ENCODE measurements at places on chromosomes 11 and 22.

DNA sequence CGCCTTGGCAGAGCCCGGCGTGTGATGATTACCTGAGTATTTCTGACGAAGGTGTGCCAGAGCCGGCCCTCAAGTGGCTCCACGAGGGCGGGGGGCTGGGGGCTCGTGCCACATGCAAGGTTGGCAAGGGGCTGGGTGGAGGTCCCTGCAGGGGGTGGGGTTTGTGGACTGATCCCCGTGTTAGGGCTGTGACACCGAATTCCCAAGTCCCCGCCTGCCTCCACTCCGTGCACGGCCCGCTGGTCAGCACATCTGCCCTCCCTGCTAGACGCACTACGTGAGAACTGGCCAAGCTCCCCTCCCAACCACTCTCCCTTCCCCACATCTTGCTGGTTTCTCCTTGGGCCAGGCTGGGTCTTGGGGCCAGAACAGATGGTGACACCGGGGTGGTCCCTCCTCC is 34.2 kb downstream of the GRAMD4 start:
- no peak for DNase-seq

DNA sequence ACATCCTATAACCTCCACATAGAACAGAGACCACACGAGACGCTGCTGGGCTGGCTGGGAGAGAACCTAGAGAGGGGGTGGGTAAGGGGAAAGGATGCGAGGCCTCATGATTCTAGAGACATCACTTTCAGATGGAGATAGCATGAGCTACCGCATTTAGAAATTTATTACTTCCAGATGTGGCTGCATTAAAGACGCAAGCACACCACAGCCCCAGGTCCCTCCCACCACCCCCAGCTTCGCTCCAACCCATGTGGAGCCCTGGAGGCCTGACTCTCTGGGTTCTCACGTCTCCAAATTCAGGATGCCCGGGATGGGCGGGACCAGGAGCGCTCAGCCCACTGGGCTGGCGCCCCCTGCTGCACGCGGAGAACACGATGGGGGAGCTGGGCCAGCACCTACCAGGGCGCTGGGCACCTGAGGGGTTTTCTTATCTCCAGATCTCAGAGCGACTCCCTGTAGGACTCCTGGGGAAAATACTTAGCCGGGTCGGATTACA is 13.6 kb downstream of the MRPL21 start:
- DNase-seq, result no peak

DNA sequence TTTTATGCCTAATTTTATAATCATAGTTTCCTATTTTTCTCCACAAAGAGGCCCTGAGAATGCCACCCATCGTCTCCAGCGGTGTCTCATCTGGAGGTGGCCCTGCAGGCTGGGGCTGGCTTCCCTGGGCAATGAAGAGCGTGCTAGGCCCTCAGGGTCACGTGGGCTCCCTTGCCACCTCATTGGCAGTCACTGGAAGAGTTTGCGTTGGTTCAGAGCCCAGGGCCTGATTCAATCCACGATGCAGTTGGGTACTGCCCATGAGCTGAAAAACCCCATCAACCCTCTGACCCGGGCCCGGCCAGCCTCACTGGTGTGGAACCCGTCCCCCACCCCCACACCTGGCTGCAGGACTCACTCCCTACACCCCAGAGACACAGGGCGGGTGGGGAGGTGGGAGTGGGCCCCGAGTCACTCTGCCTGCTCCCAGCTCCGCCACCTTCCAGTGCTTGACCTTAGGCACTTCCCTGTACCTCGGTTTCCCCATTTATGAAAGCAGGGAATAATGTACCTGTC is 43.4 kb upstream of the A4GALT start:
- no peak for DNase-seq

DNA sequence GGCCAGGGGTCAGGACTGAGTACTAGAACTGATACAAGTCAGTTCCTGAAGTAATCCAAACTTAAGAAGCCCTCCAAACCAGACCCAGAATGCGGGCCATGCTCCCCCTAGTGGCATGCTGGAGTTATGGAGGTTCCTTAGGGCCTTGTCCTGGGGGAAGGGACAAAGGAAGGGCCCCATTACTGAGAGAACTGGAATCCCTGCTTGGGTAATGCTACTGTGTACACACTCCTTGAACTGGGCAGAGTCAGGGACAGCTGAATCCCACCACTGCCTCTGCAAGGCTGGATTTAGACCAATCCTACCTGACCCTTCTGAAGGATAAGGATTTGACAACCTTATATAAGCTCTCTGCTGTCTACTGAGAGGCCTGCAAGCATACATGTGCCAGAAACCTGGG is 97.3 kb upstream of the AKIP1 start:
- peak; percentile 80 for DNase-seq

DNA sequence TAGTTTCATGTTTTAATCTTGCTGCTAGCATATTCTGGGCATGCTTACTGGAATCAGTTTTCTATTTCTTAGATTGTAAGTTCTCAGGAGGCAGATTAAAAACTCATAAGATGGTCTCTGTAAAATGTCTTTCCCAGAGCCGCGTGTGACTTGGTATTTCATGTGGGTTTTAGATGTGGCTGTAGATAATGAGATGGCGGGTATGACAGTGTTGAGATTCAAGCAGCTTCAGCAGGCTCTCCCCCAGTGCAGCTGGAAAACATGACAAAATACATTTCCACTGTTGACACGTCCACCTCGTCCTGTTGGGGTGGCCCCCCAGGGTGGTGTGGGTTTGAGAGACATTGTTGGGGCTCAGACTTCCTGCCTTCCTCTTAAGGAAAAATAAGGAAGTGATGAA is 106.8 kb downstream of the KIRREL3 start:
- no peak for DNase-seq

DNA sequence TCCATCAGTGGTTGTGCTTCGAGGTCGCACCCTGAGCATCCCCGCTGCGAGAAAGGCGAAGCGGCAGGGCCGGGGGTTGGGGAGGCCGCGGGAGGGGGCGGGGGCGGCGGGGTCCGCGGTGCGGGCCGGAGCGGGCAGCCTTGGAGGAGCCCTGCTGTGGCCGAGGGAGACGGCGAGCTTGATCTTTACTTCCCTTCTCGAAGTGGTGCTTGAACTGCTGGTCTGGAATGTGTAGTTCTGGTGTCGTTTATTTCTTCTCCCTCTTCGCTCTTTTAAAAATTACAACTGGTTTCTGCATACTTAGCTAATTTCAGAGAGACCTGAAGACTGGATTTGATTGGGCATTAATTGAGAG is 1.1 kb downstream of the APLP2 start:
- no peak for DNase-seq

GRCh38 chr22:33400891-33401290 is 342.7 kb upstream of the SYN3 start:
- no peak for DNase-seq

DNA sequence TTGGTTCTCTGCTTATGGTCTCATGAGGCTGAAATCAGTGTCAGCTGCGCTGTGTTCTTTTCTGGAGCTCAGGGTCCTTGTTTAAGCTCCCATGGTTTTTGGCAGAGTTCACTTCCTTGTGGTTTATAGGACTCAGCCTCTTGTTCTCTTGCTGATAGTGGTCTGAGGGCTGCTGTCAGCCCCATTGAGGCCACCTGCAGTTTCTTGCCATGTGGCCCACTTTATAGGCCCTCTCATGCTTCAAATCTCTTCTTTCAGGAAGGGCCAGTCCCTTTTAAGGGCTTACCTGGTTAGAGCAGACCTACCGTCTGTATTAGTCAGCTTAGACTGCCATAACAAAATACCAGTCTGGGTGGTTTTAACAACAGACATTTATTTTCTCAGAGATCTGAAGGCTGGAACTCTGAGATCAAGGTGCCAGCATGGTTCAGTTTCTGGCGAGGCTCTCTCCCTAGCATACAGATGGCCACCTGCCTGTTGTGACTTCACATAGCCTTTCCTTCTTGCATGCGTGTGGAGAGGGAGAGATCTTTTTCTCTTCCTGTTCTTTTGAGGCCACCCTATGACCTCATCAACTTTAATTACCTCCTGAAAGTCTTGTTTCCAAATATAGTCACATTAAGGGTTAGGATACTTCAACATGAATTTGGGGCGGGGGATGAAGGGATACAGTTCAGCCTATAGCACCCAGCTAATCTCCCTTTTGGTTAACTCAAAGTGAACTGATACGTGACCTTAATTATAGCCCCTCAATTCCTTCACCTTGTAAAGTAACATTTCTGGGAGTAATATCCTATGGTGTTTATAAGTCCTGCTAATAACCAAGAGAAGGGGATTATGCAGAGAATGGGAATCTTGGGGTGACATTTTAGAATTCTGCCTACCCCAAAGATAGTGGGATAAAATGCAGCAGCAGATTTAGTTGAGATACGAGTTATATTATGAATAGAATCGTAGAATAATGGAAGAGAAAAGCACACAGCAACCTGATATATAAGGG is 131.8 kb downstream of the UVRAG start:
- DNase-seq, result peak; percentile 67

DNA sequence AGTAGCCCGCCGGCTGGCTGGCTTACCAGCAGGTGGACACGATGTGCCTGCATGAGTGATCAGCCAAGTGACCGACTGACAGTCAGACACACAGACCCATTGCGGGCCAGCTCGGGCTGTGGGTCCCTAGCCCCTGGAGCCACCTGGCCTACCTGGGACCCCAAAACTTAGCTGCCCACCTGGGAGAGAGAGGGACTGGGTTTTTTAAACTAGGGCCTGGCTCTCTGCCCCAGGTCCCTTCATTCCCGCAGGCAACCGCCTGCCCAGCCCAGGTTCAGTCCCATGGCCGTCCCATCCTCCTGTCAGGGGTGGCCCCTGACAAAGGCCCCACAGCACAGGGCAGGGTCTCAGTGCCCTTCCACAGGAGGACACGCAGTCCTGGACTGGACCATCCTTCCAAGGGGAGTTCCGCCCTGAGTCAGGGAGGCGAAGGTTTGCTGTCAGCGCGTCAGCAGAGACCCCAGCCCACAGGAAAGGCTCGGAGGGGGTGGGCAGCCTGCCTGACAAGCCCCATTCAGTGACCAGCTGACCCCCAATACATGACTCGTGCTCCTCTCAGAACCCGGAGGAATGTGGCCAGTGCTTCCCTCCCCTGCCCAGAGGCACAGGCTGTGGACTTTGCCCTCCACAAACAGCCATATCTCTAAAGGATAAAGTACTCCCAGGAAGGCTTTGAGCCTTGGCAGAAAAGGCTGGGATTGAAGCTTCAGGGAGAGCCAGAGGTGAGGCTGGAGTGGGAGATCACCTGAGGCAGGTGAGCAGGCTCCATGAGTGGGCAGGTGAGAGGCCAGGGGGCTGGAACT is 8.4 kb downstream of the SLCO2B1 start:
- DNase-seq, result no peak

GRCh38 chr11:115612046-115612730 is 108.0 kb upstream of the CADM1 start:
- DNase-seq, result no peak

DNA sequence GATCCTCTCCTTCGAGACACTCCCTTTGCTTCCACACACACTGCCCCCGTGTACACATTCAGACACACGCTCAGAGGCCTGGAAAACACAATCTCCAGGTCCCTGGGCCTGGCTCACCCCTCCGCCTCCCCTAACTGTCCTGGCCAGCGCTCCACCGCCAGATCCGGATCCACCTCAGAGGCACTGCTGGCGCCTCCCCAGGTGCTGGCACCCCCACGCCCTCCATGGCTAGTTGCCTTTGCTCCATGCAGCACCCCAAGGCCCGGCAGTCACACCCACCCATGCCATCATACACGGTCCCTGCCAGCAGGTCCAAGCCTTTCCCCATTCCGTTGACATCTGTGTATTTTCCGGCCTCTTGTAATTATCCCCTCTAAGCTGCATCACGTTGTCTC is 11.1 kb downstream of the SPTBN2 start:
- no peak for DNase-seq

DNA sequence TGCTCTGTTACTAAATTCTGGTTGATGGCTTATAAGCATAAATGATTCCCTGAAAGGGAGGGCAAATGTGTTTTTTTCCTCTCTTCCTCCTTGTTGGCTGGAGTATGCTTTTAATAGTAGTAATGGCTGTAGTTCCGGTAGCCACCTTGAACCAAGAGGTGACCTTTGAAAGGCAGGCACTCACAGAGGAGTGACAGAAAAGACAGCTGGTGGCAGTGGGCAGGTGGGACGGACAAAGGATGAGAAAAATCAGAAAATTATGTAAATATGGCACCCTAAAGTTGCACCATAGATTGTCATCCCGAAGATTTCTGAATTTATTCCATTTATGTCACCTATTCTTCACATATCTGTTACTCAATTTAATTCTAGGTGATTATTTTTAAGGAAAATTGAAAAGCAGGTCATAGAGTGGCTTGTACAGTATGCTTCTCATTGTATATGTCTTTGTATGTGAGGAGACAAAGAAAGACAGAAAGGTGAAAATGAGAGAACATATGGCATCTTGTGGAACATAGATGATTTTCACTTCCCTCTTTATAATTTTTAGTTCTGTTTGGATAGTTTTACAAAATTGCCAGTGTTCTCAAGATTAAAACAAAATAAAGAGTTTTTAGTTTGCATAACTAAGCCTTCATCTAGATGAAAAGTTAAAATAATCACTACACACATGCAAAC is 17.0 kb downstream of the CASP12 start:
- DNase-seq, result no peak

DNA sequence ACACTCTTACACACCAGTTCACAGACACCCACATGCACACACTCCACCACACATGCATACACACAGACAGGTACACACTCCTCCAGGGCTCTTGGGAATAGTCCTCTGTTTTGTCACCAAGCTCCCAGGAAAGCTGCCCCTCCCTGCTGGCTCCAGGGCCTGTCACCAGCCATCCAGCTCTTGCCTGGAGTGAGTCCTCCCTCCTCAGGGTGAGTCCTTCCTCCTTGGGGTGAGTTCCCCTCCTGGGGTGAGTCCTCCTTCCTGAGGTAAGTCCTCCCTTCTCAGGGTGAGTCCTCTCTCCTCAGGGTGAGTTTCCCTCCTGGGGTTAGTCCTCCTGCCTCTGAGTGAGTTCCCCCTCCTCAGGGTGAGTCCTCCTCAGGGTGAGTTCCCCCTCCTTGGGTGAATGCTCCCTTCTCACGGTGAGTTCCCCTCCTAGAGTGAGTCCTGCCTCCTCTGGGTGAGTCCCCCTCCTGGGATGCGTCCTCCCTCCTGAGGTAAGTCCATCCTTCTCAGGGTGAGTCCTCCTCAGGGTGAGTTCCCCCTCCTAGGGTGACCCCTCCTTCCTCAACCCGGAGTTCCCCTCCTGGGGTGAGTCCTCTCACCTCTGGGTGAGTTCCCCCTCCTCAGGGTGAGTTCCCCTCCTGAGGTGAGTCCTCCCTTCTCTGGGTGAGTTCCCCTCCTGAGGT is 100.6 kb upstream of the FGF3 start:
- peak; percentile 44 for DNase-seq

DNA sequence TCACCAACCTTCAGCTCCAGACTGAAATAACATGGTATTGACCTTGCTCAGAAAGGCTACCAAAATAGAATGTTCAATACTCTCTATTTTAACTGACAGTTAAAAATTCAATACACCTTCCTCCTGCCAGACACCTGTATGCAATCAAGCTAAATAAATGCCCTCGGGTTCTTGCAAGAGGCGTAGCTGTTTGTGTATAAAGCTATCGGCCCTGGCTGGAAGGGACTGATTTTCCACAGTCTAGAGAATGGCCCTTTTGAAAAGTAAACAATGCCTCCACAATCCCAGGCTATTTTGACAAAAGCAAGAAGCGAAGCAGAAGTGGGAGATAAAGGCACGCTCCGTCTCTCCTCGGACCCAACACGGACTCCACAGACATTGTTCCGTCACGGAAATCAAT is 791.2 kb downstream of the BRD1 start:
- no peak for DNase-seq

All from common myeloid progenitor, CD34-positive (primary cell).